NB4 (cell line): ENCODE measurements at places on chromosomes 7 and 10.

GRCh38 chr10:130636313-130636930 lies 500.2 kb downstream of the GLRX3 start:
- peak; percentile 34 for DNase-seq

- no peak for DNase-seq
These were observed 597.6 kb downstream of the NXPH1 start for GRCh38 chr7:9030976-9031375.

DNA sequence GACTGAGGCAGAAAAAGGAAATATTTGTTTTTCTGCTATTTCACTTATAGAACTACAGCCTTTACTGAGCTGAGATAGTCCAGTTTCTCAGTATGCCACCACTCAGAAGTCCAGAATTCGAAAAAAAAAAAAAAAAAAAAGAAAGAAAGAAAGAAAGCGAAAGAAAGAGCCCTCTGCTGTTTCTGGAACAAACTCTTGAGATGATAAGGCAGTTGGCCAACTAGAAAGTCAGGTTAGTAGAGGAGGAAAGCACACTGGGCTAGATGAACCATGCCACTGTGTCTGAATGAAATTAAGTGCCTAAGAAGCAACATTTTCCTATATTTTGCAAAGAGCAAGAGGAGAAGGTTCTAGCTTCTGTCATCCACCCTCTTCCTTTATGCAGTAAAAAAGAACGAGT lies 403.8 kb downstream of the SORCS3 start:
- no peak for DNase-seq

DNA sequence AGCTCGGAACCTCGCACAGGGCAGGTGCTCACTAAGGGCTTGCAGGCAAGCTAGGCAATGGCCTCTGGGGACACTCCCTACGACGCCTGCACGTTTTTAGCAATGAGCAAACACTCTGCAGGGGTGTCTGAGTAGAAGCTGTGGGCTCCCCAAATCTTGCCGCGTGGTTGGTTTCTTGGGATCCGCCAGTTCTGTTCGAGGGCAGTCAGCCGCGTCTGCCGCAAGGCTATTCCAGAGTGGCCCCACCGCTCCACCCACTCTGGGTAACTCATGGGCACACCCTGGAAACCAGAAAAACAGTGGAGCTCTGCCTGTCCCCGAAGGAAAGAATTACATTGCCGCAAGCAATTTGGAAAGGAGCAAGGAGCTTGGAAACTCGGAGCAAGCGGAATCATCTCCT lies 189.3 kb upstream of the LYZL2 start:
- DNase-seq = no peak

DNA sequence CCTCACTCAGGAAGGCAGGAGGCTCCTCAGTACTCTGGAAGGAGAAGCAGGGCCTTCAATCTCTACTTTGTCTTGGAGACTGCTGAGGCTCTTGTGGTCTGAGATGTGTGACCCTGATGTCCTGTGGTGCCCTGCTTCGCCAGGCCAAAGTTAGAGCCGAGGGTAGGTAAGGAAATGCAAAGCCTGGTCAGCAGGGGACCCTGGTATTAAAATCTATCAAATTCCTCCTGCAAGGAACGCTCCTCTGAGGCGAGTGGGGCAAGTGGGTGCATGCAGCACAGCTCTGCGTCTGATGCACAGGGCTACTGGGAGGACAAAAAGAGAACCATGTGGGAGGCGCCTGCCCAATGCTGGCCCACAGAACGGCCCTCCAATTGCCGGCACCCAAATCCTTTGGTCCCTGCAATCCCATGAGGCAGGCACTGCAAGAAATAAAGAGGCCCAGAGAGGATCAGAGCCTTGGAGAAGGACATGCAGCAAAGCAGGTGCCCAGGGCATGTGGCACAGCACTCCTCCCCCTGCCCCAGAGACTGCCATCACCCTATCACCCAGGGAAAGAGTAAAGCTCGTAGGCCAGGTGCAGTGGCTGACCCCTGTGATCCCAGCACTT lies 23.1 kb upstream of the ZMIZ1 start:
- DNase-seq = no peak

GRCh38 chr10:81073155-81073554 lies 535.5 kb downstream of the SH2D4B start:
- DNase-seq = no peak

GRCh38 chr10:23604613-23605012 lies 165.7 kb downstream of the OTUD1 start:
- DNase-seq = no peak

GRCh38 chr7:94251-94801 lies 98.0 kb upstream of the FAM20C start:
- DNase-seq = no peak

GRCh38 chr7:28178599-28178998 lies 2.0 kb downstream of the JAZF1 start:
- peak; percentile 35 for DNase-seq

- DNase-seq = peak; percentile 45
These were observed 8.2 kb downstream of the PPIF start for GRCh38 chr10:79355420-79356017.

GRCh38 chr10:101030496-101031127 lies 317 bp downstream of the PDZD7 start:
- no peak for DNase-seq

- DNase-seq = no peak
These were observed 81.3 kb upstream of the CXCL12 start for GRCh38 chr10:44466236-44466635.

DNA sequence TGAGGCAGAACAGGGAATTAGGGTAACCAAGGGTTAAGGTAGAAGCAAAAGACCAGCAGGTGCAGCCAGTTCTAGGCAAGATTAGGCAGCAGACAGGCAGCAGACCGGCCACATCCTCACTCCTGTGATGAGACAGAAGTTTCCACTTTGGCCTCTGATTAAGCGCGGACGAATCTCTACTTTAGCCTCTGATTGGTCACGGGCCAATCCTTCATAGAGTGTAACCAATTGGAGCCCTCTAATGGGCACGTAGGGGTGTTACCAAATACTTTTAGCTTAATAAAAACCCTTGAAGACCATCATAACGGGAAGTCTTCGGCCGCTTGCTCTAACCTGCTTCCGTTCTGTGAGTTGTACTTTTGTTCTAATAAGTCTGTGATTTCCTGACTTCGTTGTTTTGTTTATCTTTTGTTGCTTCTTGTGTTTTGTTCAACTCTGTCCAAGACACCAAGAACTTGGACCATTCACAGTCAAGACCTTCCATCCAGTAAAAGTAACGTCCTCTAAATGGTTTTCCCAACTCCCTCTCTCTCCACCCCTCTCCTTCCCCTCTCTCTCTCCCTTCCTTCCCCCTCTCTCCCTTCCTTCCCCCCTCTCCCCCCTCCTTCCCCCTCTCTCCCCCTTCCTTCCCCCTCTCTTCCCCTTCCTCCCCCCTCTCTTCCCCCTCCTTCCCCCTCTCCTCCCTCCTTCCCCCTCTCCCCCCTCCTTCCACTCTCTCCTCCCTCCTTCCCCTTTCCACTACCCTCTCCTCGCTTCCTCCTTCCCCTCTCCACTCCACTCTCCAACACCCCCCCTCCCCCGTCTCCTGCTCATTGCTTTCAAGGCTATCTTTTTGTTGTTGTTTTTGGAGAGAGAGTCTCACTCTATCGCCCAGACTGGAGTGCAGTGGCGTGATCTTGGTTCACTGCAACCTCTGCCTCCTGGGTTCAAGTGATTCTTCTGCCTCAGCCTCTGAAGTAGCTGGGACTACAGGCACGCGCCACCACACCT lies 13.2 kb upstream of the MALSU1 start:
- DNase-seq = peak; percentile 47

GRCh38 chr10:131577786-131578471 lies 266.4 kb upstream of the TCERG1L start:
- no peak for DNase-seq

- DNase-seq = no peak
These were observed 14.4 kb upstream of the MYL7 start for GRCh38 chr7:44155191-44156185.

GRCh38 chr7:151796871-151797537 lies 79.9 kb downstream of the PRKAG2 start:
- no peak for DNase-seq

DNA sequence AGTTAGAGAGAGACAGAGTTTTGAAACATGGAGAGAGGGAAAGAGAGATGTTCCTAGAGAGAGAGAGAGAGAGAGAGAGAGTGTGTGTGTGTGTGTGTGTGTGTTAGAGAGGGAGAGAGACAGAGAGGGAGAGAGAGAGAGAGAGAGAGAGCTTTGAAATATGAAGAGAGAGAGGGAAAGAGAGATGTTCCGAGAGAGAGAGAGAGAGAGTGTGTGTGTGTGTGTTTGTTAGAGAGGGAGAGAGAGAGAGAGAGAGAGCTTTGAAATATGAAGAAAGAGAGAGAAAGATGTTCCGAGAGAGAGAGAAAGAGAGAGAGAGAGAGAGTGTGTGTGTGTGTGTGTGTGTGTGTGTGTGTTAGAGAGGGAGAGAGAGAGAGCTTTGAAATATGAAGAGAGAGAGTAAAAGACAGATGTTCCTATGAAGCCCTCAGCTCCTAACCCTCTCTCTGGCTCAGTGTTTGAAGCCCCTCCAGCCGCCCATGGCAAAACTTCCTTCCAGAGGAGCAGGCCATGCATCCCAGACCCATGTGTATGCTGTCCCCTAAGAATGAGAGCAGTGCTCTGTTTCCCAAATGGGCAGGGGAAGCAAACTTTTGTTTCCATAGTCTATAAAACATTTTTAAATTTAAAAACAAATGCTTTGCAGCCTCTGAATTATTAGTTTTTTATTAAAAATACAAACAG lies 130.9 kb downstream of the KCNMA1 start:
- DNase-seq = no peak

GRCh38 chr7:92595281-92595680 lies 5.1 kb upstream of the FAM133B start:
- no peak for DNase-seq

- no peak for DNase-seq
These were observed 46.1 kb upstream of the PPP2R2D start for GRCh38 chr10:131854579-131855335.

DNA sequence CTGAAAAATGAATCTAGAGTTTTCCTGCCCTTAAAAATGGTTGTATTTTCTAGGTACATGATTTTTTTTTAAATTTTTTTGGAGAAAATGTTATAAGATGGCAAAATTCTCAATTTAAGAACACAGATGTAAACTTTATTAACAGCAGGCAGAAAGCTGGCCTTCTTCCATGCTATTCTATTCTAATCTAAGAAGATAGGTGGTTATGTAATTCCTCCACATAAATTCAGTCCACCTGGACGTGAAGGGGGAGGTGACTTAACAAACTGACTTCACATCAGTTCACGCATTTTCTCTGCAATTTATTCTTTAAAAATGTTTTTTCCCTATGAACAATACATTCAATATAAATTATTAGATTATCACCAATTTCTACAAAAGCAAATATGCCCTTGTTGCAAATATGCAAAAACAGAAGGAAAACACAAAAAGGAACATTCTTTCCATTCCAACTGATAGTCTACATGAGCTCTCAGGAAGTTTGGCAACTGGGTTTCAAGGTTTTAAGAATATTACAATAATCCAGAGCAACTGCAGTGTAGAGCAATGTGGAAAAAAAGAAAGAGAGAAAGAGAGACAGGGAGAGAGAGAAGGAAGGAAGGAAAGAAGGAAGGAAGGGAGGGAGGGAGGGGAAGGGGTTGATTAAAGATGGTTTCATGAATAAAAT lies 76.8 kb downstream of the HIBADH start:
- no peak for DNase-seq

DNA sequence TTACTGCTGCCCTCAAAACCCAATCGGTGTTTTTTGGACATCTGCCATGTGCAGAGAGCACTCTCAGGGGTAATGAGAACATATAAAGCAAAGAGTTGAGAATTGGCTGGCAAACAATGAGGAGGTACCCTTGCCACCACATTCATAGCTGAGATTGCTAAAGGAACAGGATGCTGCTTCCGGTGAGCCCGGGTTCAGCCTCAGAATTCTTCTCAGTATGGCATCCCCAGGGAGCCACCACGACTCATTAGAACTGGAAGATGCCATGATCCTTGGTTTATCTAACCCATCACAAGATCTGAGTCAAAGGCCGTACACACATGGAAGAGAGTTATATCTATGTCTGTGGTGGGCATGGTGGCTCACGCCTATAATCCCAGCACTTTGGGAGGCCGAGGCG lies 174.4 kb downstream of the ARID5B start:
- DNase-seq = no peak

- DNase-seq = no peak
These were observed 63.0 kb downstream of the VAX1 start for GRCh38 chr10:117075064-117075463.

DNA sequence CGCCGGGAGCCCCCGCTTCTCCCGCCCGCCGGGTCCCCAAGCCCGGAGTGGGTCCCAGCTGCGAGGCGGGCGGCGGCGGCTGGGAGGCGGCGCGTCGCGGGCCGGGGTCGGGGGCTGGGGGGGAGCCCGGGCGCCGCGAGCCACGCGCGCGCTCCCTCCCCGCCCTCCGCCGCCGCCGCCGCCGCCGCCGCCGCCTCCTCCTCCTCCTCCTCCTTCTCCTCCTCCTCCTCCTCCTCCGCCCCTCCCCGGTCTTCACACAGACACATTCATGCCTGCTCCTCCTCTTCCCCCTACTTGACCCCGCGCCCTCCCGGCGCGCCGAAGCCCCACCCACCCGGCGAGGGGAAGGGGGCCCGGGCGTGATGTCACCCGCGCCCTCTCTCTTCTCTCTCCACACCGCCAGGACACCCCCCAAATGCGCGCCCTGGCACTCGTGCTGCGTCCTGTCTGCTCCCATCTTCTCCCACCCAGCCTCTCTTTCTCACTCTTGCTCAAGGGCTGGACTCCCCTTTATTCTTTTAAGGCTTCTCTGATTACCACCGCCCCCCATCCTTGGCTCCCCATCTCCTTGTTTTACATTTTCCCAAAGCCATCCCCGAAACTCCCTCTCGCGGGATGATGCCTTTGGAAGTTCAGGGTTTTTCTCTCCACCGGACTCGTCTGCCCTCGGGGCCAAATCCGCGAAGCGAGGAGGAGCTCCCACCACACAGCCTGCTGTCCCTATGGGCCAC lies 967 bp upstream of the GLI3 start:
- DNase-seq = peak; percentile 18

GRCh38 chr10:72424561-72424960 lies 69.8 kb upstream of the DNAJB12 start:
- no peak for DNase-seq

GRCh38 chr10:75772153-75772887 lies 340.9 kb downstream of the LRMDA start:
- peak; percentile 63 for DNase-seq

DNA sequence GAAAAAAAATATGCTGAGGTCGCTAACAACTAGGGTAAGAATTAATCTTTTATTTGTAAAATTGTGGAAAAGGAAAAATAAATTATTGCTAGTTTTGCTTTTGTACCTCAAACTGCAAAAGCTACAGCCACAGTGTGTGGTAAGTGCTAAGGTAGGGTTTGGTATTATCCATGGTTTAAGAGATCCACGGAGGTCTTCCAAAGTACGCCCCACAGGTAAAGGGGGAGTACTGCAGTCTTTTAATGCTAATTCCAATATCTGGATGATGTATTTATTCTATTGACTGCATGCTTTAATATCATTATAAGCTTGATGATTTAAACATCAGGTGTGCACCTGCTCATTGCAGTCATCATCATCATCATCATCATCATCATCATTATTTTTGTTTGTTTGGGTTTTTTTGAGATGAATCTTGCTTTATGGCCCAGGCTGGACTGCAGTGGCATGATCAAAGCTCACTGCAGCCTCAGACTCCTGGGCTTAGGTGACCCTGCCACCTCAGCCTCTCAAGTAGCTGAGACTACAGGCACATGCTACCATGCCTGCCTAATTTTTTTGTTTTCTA lies 38.4 kb upstream of the BMS1 start:
- DNase-seq = no peak

GRCh38 chr7:101378751-101379174 lies 16.1 kb downstream of the COL26A1 start:
- DNase-seq = no peak

- no peak for DNase-seq
These were observed 123.3 kb downstream of the TRRAP start for GRCh38 chr7:99001482-99002147.

GRCh38 chr10:127992376-127992775 lies 85.5 kb downstream of the PTPRE start:
- no peak for DNase-seq
